ENCODE measurements at places on chromosomes 6 and 20.

DNA sequence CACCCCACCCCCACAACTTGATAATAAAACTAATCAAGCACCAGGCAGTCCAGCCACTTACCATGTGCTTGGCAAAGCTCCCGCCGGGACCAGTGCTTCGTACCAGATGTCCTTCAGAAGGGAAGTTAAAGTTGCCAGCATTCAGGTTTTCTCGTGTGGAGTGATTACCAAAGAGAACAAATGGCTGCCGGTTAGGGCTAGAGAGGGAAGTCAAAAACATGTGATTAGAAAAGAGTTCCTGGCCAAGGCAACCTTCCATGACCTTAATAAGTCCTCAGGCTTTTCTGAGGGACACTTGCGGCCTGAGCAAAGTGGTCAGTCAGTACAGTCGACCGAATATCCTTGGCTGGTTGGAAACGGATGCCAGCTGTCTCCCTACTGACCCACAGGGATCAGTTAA, 67.0 kb downstream of the DNAAF9 start:
- DNase-seq: no peak

DNA sequence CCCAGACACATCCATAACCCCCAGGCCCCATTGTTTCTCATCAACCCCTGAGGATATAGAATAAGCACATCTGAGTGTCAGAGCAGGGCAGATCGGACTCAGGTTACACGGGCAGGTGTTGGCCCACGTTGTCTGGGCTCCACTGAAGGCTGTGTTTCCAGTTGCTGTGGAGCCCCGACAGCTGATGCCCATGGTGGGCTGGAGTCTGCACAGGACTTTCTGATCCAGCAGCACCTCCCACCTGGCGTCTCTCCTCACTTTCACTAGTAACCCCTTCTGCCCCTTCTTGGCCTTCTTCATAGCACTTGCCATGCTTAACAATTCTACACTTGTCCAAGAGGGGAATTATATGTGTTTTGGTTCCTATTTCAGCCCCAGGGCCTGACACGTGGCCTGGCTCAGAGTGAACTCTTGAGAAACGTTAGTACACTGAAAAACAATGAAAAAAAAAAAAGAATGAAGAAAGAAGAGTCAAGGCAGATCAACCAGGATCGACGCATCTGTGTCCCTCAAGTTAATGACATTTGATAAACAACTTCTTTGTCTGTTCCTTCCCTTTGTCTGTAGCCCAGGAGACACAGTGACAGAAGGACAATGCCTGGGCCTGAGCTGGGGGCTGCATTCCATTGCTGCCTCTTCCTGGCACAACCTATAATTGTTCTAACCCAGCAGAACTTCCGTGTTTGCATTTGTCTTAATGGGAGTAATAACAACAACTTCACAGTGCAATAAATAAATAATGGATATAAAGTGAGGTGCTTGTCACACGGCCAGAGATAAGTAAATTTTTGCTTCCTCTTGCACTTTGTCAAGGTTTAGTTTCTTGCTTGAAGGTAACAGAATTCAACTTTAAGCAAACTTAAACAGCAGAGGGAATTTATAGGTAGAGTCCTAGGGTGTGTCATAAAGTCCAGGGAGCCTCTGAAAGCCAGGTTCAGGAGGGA, 224.2 kb upstream of the SSTR4 start:
- no peak for DNase-seq

DNA sequence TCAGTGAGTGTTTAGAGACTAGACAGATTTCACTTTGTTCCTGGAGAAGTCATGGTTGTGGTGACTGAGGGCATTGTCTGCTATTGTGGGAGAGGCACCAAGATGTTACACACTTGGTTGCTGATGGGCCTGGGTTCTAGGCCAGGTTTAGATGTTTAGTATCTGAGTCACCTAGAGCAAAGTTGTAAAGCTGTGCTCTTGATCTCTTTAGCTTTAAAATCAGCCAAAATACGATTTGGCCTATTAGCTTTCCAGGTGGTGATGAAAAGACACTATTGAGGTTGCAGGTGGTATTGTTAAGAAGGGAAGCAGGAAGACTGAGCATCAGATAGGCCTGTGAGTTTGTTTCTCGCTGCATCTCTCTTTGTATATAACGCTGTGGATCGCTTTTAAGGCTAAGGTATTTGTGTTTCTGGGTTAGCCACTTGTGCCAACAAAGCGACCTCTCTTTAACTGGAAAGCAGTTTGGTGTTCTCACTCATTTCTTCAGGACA, 48.6 kb downstream of the FOXO3 start:
- DNase-seq: no peak

- DNase-seq: no peak
Observed at GRCh38 chr6:137155830-137156229, 17.6 kb downstream of the IL22RA2 start.

DNA sequence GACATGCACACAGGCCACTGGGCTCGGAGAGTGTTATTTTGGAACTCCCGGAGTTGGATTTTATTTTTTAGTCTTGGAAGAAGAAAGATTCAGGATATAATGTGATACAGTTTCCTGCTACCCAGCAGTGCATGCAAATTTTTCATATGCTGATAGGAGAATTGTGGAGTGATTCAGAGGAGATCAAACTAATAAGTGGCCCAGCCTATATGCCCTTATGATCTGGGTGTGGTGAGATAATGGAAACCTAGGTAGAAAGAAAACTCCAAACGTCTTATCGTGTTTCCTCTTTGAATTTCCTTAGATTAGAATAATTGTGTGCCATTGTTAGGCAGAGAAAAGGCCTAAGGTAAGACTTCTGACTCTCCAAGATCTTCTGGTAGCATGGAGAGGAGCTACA, 401.2 kb upstream of the BTBD3 start:
- DNase-seq: no peak

- DNase-seq: no peak
Observed at GRCh38 chr6:26375270-26375669, 7.6 kb upstream of the BTN2A2 start.

GRCh38 chr6:32194825-32195651, 2.6 kb upstream of the GPSM3 start:
- no peak for DNase-seq
